NCI-H146 (cell line): ENCODE measurements at places on chromosomes 11 and 22.
A peak's percentile ranks its signal among the peaks of the same experiment; 100 is the strongest.

GRCh38 chr11:85717429-85717828 lies 31.4 kb upstream of the CCDC89 start:
- DNase-seq = no peak

- no peak for DNase-seq
Measured at GRCh38 chr22:20604776-20605221, 97.4 kb downstream of the MED15 start.

DNA sequence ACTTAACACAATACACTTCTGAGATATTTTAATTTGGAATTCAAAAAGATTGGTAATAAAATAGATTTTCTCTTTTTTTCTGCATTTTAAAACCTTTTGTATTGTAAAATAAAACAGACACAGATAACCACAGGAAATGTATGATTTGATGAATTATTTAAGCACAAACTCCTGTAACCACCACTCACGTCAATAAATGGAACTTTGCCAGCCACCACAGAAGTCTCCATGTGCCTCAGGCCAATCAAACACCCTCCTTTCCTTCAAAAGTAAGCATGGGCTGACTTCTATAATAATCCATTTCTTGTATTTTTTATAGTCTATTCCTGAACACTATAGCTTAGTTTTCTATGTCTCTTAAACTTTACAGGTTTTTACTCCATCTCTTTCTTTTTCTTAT lies 721.7 kb downstream of the DLG2 start:
- DNase-seq = no peak

DNA sequence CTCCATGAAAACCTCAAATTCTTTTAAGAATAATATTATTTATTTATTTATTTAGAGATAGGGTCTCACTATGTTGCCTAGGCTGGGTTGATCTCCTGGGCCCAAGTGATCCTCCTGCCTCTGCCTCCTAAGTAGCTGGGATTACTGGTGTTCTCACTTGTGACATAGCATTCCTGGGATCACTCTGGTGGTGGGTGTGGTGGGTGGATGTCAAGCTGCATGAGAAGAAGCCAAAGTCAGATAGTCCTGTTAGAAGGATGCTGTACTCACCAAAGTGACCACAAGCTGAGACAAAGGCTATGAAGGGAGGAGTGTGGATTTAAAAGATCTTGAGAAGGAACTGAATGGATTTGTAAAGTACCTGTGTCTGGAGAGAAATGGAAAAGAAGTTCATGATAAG lies 87.9 kb upstream of the SPON1 start:
- no peak for DNase-seq

DNA sequence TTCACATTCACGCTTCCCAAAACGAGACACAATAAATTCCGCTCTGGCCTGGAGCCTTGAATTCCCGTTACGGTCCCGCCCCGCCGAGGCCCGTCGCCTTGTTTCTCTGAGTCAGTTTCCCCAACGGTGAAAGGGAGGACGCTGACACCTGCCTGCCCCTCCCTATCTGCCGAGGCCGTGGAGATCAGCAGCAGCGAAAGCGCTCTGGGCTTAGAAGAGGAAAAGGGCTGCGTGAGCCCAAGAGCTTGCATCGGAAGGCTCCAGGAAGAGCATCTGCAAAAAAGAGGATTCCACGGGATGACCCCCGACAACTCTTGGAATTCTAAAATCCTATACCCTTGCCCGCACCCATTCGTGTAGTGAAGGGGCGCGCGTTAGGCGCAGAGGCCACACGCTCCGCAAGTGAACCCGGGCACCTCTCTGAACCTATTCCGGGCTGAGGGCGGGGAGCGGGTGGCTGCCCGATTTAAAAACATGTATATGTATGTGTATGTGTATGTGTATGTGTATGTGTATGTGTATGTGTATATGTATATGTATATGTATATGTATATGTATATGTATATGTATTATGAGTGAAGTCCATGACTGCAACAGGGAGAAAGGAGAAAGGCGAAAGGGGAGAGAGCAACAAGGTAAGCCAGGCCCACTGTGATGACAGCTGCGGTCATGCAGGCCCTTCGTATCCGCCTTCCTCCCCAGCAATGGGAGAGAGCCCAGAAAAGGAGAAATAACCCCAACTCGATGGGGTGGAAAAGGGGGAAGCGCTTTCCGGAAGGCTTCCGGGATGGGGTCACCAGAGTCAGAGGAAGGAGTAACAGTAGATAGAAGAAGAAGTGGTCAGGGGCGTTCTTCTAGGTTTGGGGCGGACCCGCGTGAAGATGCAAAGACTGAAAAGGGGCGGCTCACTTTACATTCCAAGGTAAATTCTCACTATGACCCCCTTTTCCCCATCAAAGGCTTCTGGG lies 948 bp upstream of the MRTFA start:
- DNase-seq = peak; percentile 26

DNA sequence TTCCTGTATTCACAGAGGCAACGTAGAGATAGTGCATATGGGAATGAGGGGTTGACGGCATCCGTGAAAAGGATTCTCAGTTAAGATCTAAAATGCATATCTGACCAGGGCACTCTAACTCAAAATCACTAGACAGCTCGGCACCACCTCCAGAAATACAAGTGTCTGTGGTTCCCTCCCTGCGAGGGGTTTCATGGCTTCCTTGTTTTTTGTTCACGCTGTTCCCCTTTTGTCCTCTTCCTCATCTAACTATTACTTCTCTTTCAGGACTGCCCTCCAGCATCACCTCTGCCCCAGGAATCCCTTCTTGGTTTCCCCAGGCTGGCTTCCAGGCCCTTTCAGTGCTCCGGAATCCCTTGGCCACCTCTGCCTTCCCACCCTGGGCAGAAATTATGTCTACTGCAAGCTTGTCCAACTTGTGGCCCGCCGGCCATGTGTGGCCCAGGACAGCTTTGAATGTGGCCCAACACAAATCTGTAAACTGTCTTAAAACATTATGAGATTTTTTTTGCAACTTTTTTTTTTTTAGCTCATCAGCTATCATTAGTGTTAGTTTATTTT lies 159.9 kb downstream of the FBXO7 start:
- DNase-seq = no peak

DNA sequence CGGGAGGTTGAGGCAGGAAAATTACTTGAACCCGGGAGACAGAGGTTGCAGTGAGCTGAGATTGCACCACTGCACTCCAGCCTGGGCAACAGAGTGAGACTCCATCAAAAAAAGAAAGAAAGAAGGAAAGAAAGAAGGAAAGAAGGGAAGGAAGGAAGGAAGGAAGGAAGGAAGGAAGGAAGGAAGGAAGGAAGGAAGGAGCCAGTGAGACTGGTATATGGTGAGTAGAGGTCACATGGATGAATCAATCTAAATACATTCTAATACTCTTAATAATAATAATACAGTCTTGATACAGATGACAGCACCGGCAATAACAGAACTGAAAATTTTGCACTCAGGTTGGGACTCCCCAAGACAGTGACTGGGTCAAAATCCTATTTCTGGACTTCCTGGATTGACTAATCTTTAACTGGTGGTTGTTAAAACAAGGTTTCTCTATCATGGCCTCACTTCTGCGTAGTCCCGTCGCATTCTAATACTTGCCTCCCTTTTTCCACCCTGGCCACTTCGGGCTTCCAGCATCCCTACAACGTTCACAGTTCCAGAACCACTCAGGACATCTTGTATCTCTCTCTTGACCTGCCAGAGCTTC lies 53.5 kb upstream of the EIF3M start:
- DNase-seq = no peak

DNA sequence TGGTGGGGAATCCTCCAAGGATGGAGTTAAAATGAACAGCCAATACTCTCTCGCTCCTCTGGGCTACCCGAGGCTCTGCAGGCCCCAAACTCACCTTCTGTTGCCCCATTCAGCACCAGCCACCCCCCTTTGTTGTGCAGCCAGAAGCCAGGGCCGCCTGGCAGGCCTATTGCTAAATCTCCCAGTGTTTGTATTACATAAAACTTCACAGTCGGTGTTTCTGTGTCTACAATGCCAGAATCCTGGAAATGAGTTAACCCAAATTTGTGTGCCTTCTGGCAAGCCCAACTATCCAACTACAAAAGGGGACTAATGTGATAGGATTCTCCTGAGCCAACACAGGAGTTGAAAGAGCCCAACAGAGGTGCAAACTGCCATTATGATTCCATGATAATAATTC lies 9.3 kb downstream of the KCNJ5 start:
- no peak for DNase-seq

GRCh38 chr11:76798202-76798581 lies 15.0 kb downstream of the TSKU start:
- no peak for DNase-seq

GRCh38 chr11:40722179-40722795 lies 737.2 kb downstream of the LRRC4C start:
- DNase-seq = peak; percentile 31
